CD4-positive, alpha-beta T cell (primary cell): ENCODE measurements at places on chromosomes 3 and 15.

GRCh38 chr15:81108427-81108826 lies 25.6 kb upstream of the CFAP161 start:
- no peaks in the 10 kb centered on the region for H3K4me1 ChIP-seq
- H3K27me3 ChIP-seq: peaks cover 7% of the 10 kb centered on the region
- no peak overlapping the region for H3K27ac ChIP-seq
- no peaks in the 10 kb centered on the region for H3K36me3 ChIP-seq
- H3K4me3 ChIP-seq: no peak overlapping the region
- DNase-seq: no peak

- H3K4me3 ChIP-seq: no peak overlapping the region
- no peak for DNase-seq
- no peak overlapping the region for H3K27ac ChIP-seq
- H3K36me3 ChIP-seq: peaks cover 34% of the 10 kb centered on the region
- no peaks in the 10 kb centered on the region for H3K27me3 ChIP-seq
Observed at GRCh38 chr3:47746264-47746663, 35.4 kb downstream of the SMARCC1 start.

DNA sequence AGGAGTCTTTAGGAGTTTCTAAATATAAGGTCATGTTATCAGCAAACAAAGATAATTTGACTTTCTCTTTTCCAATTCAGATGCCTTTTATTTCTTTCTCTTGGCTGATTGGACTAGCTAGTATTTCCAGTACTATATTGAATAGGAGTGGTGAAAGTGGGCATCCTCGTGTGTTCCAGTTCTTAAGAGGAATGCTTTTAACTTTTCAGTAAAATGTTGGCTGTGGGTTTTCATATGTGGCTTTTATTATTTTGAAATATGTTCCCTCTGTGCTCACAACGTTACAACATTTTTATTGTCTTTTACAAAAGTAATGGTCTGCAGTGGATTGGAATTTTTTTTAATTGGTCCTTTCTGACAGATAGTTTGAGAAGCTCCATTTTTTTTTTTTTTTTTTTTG lies 8.2 kb upstream of the ZNF280D start:
- no peak overlapping the region for H3K4me3 ChIP-seq
- H3K27ac ChIP-seq: no peak overlapping the region
- no peaks in the 10 kb centered on the region for H3K4me1 ChIP-seq
- no peaks in the 10 kb centered on the region for H3K36me3 ChIP-seq
- no peak for DNase-seq

GRCh38 chr3:178505832-178506231 lies 30.4 kb upstream of the KCNMB2 start:
- H3K4me3 ChIP-seq: no peak overlapping the region
- H3K36me3 ChIP-seq: no peaks in the 10 kb centered on the region
- H3K4me1 ChIP-seq: no peaks in the 10 kb centered on the region
- peaks cover 2% of the 10 kb centered on the region for H3K27me3 ChIP-seq

DNA sequence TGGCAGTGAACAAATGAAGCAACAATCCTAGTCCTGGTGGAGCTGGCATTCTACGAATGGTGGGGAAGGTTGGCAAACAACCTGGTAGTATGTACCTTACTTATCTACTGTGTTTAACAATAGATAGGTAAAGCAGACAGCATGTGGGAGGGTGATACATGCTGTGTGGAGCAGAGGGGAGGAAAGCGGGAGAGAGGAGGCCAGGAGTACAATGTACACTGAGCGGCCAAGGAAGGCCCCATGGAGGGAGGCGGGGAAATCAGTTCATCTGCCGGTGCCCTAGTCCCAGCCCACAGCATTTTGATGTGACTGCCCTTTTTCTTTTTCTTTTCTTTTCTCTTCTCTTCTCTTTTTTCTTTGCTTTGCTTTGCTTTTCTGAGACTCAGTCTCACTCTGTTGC lies 5.3 kb upstream of the RHCG start:
- no peak overlapping the region for H3K27ac ChIP-seq
- no peaks in the 10 kb centered on the region for H3K4me1 ChIP-seq
- no peak for DNase-seq
- H3K4me3 ChIP-seq: no peak overlapping the region

- no peak for DNase-seq
- H3K36me3 ChIP-seq: no peaks in the 10 kb centered on the region
- no peaks in the 10 kb centered on the region for H3K27me3 ChIP-seq
- H3K4me3 ChIP-seq: no peak overlapping the region
Observed at GRCh38 chr15:62455441-62455921, 290.4 kb upstream of the C2CD4B start.

DNA sequence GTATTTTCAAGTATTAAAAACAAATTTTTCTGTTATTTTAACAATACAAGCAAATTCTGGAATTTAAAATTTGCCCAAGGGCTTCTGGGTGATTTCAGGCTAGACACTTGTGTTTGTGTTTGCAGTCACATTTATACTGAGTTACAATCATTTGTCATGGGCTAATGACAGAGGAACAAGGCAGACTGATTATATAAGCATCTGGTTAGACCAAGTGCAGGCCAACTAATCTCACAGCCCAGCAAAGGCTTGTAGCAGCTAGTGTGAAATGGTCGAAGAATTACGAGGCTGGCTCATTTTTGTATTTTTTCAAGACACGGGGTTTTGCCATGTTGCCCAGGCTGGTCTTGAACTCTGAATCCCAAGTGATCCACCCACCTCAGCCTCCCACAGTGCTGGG lies 52.1 kb downstream of the CMTM8 start:
- no peak overlapping the region for H3K4me3 ChIP-seq
- H3K27ac ChIP-seq: no peak overlapping the region
- H3K27me3 ChIP-seq: no peaks in the 10 kb centered on the region
- H3K36me3 ChIP-seq: no peaks in the 10 kb centered on the region
- peaks cover 30% of the 10 kb centered on the region for H3K4me1 ChIP-seq

GRCh38 chr15:60972301-60972700 lies 256.8 kb downstream of the RORA start:
- no peaks in the 10 kb centered on the region for H3K4me1 ChIP-seq
- H3K4me3 ChIP-seq: no peak overlapping the region
- DNase-seq: no peak
- H3K36me3 ChIP-seq: no peaks in the 10 kb centered on the region

DNA sequence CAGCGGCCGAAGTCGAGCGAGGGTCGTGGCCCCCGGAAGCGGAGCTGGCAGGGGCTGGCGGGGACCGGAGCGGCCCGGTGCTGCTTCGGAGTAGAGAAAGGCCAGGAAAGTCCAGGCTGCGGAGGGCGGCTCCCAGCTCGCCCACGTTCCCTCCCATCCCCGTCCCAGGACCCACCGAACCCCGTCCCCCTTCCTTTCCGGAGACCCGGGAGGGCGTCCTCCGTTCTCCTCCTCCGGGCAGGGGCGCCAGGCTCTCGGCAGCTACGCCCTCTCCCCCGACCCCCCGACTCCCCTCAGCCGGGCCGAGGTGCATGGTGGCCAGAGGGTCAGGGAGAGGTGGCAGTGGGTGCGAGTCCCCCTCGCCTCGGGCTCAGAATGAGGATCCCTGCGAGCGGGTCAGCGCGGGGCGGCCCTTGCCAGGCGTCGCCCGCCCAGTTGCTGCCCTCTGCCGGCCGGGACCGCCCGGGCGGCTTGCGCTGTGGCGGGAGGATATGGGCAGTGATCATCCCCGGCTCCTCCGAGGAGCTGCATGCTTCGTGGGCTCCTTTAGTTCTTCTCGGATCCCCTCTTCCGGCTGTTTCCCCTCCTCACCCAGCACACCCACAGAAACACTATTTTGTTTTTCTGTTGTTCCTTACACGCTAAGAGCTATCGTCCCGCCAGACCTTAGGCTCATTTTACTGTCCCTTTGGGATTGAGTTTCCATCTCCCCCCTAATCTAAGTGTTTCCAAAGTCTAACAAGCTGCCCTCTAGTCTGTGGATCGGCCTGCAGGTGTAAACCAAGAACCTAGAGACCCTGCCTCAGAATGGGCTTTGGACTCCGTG lies 744 bp upstream of the ALDH1A2 start:
- peaks cover 57% of the 10 kb centered on the region for H3K27me3 ChIP-seq
- no peak for DNase-seq
- no peak overlapping the region for H3K27ac ChIP-seq
- H3K4me3 ChIP-seq: peak overlapping the region; percentile 51
- no peaks in the 10 kb centered on the region for H3K36me3 ChIP-seq

DNA sequence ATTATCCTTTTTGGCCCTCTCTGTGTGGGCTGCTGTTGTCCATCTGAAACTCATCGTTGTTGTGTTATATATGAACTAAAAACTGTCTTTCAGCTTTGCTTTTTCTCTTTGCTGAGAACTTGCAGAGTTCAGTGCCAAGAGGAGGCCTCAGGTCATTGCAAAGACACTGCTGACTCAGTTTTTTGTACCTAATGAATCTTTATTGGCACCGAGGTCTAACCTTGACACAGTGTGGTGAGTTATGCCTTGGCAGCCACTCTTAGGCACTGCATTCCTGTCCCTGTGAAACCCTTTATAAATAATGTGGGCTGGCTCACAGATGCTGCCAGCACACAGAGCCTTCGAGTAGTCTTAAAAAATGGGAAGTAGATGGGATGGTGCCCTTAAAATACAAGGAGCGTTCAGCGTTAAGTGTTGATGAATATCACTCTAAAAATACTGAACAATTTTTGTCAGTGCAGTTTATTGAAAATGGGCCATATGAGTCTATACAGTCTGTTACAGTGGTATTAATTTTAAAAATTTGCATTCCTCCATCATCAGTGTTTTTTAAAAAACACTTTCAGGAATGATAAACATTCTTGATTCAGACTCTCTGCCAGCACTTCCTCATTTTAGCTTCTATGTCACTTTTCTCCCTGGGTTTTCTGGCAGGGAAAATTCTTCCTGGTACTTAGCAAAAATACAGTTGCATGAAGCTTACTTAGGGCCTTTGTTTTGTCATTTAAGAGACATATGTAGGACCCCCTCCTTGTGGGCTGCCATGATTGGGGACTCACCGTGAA lies 234.1 kb downstream of the CACNA2D3 start:
- H3K27me3 ChIP-seq: no peaks in the 10 kb centered on the region
- no peaks in the 10 kb centered on the region for H3K36me3 ChIP-seq
- no peak overlapping the region for H3K27ac ChIP-seq
- no peaks in the 10 kb centered on the region for H3K4me1 ChIP-seq
- H3K4me3 ChIP-seq: no peak overlapping the region
- DNase-seq: no peak

DNA sequence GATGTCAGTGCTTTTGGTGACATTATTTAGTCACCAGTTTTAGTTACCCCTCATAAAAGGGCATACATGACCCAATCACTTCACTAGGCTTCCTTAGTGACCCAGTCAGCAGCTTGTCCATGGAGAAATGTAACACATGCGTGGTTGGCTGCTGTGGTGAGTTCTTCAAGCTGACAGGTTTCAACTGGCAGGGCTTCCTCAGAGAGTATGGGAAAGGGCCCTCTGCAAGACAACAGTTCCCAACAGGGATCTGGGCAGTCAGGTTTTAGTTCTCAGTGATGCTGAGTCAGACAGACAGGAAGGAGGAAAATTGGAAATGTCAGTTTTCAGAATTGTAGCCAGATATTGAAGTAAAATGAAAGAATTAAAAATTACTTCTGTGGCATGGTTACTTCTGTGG lies 282.5 kb downstream of the TBL1XR1 start:
- no peaks in the 10 kb centered on the region for H3K27me3 ChIP-seq
- no peak for DNase-seq
- no peak overlapping the region for H3K27ac ChIP-seq

DNA sequence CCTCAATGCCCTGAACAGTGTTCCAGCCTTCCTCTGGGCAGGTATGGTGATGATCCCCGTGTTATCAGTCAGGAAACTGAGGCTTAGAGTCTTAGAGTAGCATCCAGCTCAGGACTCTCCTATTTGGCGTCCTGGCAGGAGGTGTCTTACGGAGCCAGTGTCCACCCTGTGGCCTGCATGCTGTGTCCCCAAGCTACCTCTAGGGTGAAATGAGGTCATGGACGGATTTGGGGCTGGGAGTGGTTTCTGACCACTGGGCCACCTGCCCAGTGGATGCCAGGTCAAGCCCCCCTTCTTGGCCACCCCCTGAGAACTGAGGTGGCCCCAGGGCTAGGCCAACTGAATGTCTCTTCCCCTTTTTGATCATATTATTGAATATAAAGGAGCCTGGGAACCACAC lies 27.2 kb upstream of the SLC6A6 start:
- no peak overlapping the region for H3K4me3 ChIP-seq
- no peak for DNase-seq
- H3K27ac ChIP-seq: no peak overlapping the region
- no peaks in the 10 kb centered on the region for H3K27me3 ChIP-seq
- H3K4me1 ChIP-seq: peaks cover 34% of the 10 kb centered on the region

DNA sequence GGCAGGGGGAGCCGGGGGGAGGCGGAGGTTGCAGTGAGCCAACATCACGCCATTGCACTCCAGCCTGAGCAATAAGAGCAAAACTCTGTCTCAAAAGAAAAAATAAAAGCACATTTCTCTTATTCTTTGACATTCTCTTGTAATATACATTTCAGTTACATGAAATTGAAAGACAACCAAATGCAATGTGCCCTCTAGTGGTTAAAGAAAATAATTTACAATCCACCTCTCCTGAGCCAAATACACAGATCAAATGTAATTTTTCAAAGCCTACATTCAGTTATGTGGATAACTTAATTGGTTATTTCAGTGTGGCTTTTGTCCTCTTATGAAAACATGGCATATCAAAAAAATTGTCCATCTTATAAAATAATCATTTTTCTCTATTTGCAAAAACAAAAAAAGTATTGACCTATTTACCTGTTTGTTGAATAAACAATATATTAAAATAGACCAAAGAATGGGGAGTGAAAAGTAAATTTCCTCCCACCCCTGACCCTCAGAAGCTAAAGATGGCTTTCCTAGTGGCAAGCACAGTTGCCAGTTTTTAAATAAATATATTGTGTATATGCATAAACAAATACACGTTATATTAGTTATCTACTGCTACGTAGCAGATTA lies 14.2 kb upstream of the U2SURP start:
- no peaks in the 10 kb centered on the region for H3K27me3 ChIP-seq
- H3K4me3 ChIP-seq: no peak overlapping the region
- no peaks in the 10 kb centered on the region for H3K36me3 ChIP-seq
- H3K4me1 ChIP-seq: no peaks in the 10 kb centered on the region
- DNase-seq: peak; percentile 56

DNA sequence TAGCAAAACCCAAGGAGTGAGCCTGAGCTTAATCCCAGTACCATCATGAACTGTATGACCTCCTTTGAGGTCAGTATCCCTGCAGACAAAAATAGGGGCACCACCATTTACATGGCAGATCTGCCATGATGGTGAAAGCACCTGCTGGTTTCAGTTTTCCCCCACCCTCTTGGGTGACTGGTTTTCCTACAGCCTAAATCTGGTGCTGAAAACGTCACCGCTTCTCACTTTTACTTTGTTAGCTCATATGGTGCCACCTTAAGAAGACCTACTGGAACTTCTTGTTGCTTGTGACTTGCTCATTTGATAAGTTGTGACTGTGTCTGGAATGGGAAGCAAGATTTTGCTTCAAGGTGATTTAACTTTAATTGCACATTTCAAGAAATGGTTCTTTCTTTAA lies 5.1 kb downstream of the PPP1R2 start:
- no peak for DNase-seq
- H3K36me3 ChIP-seq: peaks cover 9% of the 10 kb centered on the region
- no peaks in the 10 kb centered on the region for H3K27me3 ChIP-seq
- H3K4me1 ChIP-seq: peaks cover 46% of the 10 kb centered on the region
- H3K27ac ChIP-seq: no peak overlapping the region

GRCh38 chr15:69149803-69150202 lies 10.6 kb upstream of the GLCE start:
- peaks cover 26% of the 10 kb centered on the region for H3K27me3 ChIP-seq
- H3K4me3 ChIP-seq: no peak overlapping the region
- no peaks in the 10 kb centered on the region for H3K4me1 ChIP-seq

- H3K36me3 ChIP-seq: no peaks in the 10 kb centered on the region
Observed at GRCh38 chr15:88322461-88322860, 65.9 kb upstream of the NTRK3 start.

GRCh38 chr15:62740141-62741004 lies 302.2 kb upstream of the TPM1 start:
- peaks cover 4% of the 10 kb centered on the region for H3K4me1 ChIP-seq
- H3K27ac ChIP-seq: no peak overlapping the region
- no peak overlapping the region for H3K4me3 ChIP-seq
- DNase-seq: no peak
- no peaks in the 10 kb centered on the region for H3K36me3 ChIP-seq
